ENCODE measurements at places on chromosomes 11 and 22.

- DNase-seq = no peak
Observed at GRCh38 chr11:113643006-113643585, 63.0 kb downstream of the TMPRSS5 start.

- no peak for DNase-seq
Observed at GRCh38 chr22:44391481-44392445, 79.0 kb upstream of the SHISAL1 start.

DNA sequence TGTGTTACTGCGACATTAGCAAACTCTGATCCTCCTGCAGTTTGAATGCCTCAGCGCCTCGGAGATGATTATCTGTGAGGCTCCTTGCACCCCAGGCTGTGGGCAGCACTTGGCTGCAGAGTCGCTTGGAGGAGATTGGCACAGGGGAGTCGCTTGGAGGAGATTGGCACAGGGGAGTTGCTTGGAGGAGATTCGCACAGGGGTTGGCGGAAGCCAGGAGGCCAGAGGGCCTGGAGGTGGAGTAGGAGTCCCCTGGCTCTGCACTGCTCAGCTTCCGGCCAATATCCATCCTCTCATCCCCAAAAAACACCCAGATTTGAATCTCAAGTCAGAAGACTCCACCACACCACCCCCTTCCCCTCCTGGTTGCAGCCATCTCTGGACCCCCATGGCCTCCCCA, 192.6 kb upstream of the NECTIN1 start:
- DNase-seq = no peak

DNA sequence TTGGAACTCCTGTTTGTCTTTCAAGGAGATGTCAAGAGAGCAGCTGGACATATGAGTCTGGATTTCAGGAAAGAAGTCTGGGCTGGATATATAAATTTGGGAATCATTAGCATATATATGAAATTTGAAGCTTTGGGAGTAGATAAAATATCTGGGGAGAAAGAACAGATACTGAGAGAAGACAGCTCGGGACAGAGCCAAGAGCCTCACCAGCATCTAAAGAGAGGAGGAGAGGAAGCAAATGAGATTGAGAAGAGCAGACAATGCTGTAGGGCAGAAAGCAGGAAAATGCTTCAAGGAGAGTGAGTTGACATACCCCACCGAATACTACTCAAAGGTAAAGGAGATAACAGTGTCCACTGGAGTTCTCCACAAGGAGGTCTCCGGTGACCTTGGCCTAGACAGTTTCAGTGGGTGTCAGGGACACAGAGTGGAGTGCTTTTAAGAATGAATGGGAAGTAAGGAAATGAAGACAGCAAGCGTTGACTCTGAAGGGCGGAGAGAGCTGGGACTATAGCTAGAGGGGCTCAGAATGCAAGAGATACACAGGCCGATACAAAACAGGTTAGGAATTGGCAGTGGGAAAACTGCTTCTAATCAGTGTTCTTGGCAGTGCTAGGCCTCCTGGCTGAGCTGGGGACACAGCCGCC, 862 bp downstream of the APBB1 start:
- DNase-seq = no peak

GRCh38 chr11:106234794-106235193, 157.3 kb downstream of the AASDHPPT start:
- DNase-seq = no peak

DNA sequence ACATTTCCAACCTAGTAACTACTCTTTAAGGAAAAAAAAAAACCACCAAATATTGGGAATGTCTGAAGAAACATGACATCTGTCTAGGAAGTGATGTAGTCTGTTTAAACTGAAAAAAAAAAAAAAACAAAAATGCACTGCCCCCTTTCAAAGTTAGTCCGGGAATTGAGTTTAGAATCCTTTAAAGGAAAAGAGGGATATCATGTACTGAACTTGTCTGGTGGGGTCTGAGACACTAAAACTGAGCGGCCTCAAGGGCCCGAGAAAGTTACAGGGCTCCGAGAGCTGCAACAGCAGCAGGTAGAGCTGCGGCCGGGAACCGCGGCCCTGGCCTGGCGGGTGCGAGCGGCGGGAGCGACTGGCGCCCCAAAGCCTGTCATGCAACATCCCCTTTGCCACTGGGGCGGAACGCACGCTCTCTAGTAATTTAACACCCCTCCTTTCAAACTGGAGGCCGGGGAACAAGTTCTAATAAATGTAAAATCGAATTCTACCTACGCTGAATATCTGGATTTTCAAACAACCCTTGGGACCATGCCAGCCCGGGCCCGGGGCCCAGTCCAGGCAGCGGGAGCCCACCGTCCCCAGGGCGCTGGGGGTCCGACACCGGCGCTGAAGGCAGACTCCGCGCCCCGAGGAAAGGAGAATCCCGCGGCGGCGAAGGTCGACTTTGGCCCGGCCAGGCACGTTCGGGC, 736 bp downstream of the RDX start:
- no peak for DNase-seq

- no peak for DNase-seq
Observed at GRCh38 chr11:36899800-36900199, 301.8 kb upstream of the RAG2 start.

DNA sequence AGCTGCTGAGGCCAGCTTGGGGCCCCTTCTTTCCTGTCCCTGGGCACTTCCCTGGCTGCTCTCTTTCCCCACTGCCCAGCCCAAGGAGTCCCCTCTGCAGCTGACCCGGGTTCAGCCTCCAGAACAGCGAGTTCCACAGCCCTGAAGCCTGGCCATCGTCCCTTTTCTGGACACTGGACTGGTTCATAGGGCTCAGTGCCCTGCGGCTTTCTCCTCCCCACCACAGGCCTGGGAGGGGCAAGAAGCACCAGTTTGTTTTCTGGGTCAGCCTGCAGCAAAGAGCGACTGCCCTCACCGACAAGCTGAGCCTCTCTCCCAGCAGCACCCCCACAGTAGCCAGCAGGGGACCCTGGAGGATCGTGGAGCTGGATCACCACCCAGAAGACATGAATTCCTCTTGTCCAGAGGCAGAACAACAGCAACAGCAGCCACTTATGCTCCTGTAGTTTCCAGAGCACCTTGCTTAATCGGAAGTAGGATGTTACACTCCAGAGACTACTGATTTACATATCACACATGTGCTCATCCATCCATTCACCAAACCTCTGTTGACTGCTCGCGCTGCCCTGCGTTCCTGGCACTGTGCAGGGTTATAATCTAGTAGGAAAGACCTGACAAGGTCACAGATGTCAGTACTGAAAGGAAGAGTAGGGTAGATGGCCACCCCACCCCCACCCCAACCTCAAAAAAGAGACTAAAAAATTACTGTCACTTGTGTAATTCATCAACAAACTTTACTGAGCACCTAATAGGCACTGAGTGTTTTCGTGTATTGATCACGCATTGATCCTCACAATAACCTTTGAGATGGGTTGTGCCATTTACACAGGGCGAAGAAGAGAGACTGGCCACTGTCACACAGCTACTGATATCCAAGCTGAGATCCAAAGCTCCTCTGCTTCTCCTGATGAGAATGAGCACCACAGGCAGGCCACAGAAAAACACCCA, 13.0 kb upstream of the CXCR5 start:
- no peak for DNase-seq

DNA sequence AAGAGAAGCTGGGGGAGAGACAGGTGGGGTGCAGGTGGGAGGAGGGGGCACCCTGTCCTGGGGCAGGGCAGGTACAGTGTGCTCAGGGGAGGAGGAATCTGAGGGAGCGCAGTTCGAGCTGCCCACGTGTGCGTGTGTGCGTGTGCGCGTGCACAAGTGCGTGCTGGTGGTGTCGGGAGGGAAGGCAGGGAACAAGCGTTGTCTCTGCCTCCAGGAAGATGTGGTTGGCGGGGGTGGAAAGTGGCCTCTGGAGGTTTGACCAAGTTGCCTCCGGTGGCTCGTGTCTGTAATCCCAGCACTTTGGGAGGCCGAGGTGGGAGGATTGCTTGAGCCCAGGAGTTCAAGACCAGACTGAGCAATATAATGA, 49.9 kb upstream of the THY1 start:
- no peak for DNase-seq

DNA sequence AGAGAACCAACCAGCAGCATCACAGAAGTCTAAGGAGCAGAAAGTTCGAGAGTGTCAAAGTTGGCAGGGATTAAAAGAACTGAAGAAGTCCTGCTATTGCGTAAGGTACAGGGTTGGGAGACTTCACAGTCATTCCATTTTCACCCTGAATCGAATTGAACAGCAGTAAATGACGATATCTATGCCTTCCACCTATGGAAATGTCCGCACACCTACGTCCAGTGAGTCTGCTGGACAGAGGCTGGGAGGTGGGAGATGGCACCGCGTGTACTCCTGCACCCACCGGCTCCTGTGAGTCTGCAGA, 116.7 kb downstream of the MICAL3 start:
- no peak for DNase-seq

- DNase-seq = no peak
Observed at GRCh38 chr11:28842716-28843115, 734.5 kb downstream of the METTL15 start.

DNA sequence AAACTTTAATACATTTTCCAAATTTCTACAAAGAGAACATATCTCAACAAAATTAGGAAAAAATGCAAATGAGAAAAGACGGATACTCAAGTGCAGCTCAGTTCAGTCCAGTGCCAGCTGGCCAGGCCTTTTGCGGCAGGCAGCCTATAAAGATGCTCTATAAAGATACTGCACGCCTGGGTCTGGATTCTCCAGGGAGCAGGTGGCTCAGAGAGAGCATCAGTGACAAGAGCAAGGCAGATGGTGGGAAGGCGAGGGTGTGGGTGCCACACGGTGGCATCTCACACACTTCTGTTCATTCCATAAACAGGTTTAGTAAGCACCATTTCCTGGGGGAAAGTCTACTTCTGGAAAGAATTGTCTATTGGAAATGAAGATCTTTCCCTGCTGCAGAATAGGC, 18.1 kb upstream of the SCN3B start:
- DNase-seq = no peak

DNA sequence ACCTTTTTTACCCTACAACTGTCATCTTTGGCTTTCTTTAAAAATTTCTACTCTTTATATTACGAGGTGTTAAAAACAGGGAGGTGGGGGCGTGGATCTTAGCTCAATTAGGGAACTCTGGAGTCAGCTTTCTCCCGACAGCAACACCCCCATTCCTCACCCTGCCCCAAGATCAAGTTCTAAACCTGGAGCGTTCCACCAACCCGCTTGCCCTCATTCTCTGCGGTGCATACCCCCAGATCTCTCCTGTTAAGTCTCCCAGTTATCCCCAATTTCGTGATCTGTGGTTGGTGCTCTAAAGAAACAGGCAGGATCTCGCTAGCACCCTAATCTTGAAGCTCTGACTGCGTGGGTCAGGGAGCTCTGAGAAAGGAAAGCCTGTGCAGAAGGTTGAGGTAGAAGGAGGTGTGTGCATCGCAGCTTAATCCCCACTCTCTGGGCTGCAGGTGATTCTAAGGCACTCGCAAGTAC, 177.3 kb upstream of the NTM start:
- DNase-seq = no peak

DNA sequence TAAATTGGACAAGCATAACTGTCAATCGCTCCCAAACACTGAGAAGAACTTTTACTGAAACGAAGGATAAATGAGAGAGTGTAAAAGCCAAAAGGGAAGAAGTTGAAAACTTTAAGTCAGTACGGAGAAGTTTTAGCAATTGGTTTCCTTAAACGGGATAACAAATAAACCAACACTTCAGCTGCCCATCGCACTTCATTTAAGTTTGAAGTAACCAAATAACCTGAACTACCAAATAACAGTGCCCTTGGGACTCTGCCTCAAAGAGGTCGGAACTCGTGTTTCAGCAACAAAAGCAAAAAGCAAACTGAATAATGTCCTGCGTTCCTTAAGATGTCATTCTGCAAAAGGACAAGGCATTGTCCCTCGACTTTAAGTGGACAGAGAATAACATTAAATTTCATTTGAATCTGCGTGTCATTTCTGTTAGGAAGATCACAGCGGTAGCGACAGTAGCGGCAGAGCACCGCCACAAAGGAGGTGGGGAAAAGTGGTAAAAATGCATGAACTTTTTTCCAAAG, 127.0 kb upstream of the C11orf58 start:
- no peak for DNase-seq

GRCh38 chr11:47980907-47981621, 705 bp downstream of the PTPRJ start:
- DNase-seq = no peak

DNA sequence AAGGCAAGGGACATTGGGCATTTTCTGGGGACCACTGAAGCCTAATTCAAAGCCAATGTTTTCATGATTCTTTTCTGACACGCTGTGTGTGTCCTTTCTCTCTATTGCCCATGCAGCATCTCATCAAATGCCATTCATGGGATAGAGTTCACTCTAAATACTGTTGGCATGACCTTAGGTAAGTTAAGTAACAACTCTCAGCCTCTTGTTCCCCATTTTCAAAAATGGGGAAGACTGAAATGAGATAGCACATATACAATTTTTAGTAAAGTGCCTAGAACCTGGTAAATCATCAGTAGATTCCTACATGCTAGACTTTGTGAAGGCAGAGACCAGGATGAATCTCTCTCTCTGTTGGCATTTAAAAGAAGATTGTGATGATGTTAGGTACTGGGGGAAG, 12.7 kb upstream of the OR52K2 start:
- DNase-seq = no peak

DNA sequence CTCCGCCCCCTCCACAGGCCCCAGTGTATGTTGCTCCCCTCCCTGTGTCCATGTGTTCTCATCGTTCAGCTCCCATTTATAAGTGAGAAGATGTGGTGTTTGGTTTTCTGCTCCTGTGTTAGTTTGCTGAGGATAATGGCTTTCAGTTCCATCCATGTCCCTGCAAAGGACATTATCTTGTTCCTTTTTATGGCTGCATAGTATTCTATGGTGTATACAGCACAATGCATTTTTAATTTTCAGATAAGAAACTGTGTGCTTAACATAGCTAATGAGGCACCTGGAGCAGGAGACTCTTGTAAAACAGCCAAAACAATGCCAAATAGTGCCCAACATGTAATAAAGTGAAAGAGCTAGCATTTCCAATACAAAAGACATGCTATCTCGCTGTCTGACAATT, 21.8 kb downstream of the ALG9 start:
- DNase-seq = no peak

DNA sequence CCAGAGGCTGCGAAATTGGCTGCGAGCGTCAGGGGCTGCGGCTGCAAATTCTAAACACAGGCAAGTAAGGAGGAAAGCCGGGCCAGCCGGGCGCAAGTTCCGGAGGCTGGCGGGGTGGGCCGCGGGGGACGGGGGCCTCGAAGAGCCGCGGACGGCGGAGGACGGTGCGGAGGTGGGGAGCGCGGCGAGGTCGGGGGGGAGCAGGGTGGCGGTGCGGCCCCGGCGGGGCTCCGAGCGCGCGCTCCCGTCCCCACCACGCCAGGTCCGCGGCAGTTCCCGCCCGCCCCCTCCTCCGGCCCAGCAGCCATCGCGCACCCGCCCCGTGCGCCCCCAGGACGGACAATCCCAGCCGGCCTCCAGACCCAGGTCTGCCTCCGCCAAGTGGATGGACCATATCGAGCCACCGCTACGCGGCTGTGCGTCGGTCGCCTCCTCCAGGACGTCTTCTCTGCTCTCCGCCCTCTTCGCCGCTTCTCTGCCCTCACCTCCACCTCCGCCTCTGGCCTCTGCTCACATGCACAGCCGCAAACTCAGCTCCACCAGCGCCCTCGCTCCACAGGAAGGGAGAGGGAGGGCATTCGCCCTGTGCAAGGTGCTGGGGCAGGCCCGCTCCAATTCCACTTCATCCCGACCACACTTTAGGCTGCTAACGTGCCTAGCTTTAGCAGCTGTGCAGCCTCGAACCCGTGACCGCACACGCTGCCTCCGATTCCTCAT, 7.2 kb downstream of the ELFN2 start:
- DNase-seq = no peak

Data from stimulated activated CD4-positive, alpha-beta T cell treated with anti-CD3 and anti-CD28 coated beads, Interleukin-1b, Interleukin-23, amount 100 ng/mL, for 1 hour (primary cell).